ENCODE measurements at places on chromosomes 2 and 18. TPM values are rescaled to one million over a fixed set of nuclear protein-coding genes. Genes with fewer than 3 reads are reported as not detected.

Gene NEU4
- total RNA-seq, result not detected

Gene NT5DC4
- total RNA-seq, result not detected

Gene SULT1C4
- total RNA-seq, result 7.0 TPM

Gene TMEM17
- total RNA-seq, result 1.5 TPM

Gene TEX44
- total RNA-seq, result not detected

DNA sequence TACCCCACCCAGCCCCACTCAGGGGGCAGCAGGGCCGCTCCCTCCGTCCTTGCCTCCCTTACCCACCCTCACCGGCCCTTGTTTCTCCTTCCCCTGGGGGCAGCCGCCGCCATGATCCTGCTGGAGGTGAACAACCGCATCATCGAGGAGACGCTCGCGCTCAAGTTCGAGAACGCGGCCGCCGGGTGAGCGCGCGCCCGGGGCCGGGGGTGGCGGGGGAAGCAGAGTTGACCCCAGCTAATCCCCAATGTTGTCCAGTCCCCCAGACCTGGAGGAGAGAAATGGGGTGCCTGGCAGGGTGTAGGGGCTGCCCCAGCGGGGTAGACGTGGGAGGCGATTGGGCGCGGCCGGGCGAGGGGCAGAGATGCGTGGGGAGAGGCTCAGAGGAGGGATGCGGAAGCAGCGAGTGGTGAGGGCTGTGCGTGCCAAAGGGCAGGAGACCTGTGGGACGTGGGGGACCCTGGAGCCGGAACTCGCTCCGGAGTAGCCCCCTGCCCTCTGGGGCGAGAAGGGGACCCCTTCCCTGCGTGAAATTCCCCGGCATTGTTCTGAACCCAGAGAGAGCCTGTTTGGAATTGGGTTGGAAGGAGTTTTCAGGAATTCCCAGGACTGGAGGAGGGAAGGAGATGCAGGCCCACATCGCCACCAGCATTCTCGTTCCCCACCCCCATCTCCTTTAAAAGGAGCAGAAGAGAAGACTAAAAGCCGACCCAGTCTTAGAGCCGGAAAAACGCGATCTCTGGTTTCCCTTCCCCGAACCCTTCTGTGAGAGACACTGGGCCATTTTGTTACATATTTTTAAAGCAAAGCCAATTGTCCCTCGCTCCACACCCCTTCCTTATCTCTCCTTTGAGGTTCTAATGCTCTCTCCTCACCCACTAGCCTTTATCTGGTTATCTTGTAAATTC, 625 bp downstream of the ARPC2 start:
- no peak for DNase-seq

GRCh38 chr18:11999429-11999828, 18.1 kb downstream of the IMPA2 start:
- no peak for DNase-seq

DNA sequence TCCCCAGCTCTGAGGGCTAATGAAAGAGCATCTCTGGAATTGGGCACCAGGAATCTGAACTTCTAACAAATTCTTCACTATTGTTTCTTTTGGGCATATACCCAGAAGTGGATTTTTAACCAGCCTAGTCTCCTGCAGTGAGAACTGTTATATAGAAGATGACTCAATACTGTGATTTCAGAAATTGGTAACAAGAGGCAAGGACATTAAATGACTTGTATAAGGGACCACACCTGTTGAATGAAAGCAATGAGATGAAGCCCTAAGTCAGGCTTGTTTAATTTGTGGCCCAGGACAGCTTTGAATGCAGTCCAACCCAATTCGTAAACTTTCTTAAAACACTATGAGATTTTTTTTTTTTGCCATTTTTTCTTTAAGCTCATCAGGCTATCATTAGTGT, 57.9 kb downstream of the EPC2 start:
- no peak for DNase-seq

DNA sequence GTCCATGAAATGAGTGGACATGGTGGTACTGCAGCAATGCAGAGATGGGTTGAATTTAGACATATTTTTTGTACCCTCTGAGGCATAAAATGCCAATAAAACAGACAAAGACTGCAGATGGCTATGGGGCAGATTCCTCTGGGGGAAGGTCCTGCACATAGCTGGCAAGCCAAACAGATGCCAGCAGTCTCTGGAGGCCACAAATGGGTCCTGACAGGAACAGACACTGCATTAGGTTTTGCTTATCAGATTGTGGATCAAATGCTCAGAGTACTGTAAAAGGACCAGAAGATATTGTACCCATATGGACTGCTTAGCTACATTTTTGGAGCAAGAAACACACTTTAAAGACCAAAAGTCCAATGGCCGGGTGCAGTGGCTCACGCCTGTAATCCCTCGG, 40.9 kb upstream of the ORC2 start:
- no peak for DNase-seq

DNA sequence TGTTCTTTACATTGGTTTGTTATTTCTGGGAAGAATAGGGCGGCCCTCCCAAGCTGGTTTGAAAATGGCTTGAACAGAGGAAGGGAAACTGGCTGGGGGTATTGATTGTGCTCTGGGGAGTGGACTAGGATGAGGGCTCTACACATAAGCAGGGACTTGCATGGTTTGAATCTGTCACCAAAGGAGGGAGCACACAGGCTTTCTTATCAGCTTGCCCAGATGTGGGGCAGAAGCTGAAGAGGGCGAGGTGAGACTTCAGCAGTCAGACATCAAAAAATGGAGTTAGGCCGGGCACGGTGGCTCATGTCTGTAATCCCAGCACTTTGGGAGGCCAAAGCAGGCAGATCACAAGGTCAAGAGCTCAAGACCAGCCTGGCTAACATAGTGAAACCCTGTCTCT, 7.2 kb upstream of the RAB12 start:
- DNase-seq, result no peak

DNA sequence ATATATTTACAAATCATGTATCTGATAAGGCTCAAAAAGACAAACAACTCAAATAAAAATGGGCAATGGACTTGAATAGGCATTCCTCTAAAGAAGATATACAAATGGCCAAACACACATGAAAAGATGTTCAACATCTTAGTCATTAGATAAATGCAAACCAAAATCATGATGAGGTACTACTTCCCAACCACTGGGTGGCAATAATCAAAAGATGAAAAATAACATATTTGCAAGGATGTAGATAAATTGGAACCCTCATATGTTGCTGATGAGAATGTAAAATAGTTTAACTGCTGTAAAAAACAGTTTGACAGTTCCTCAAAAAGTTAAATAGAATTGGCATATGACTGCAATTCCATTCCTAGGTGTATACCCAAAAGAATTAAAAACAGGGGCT, 132.3 kb downstream of the TTC32 start:
- DNase-seq, result no peak

DNA sequence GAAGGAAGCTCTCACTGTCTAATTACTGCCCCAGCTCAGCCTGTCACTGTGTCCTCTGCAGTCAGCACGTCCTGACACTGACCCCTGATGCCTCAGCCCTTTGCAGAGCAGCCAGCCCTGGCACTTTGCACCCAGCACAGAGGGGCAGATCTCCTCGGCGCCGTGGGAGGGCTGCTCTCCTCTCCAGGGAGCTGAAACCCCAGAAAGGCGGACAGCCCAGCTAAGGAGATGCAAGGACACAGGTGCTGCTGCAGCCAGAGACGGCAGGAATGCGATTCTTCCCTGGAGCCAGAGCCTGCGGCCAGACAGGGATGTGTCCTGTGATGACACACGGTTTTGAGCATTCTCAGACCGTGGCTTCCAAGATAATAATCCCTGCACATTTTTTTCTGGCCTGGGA, 34.5 kb upstream of the SIX3 start:
- DNase-seq, result no peak
